ENCODE measurements at places on chromosomes 12 and 14.
A peak's percentile ranks its signal among the peaks of the same experiment; 100 is the strongest.

DNA sequence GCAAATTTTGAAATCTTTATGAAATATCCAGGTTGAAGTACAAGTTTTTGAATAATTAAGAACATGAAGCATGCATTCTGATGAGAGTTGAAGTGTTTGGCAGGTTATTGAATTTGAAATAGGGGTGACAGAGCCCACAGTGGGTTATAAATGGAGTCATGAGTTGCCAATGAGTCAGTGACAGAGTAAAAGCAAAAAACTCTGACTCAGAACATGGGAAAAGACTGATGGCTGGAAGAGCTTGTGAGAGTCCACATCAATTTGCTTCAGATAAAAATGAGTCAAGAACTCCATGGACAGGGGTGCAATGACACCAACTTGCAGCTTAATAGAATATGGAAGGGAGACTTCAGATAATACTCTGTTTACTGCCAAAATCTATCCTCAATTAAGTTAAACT is 105.3 kb downstream of the SLC6A15 start:
- DNase-seq = no peak

DNA sequence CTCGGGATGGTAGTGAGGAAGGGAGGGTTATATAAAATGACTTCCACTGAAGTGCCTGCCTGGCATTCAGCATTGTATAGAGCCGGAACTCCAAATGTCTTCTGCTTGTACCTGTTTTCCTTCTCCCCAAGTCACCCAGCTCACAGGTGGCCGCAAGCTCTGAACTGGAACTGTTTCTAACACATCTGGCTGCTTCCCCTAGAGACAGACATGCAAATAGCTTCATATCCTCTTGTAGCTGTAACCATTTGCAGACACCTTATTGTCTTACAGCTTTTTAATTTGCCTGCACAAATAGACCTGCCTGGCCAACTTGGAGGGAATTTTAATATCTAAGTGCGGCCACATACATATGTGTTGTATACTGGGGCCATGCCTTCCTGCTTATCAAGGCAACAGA is 126.0 kb downstream of the CHST11 start:
- DNase-seq = no peak

- DNase-seq = no peak
Measured at GRCh38 chr12:2101771-2102170, 49.0 kb downstream of the CACNA1C start.

- DNase-seq = no peak
Measured at GRCh38 chr12:68998041-68998440, 65.1 kb upstream of the CPM start.

GRCh38 chr14:69324341-69324931 is 64.5 kb downstream of the GALNT16 start:
- no peak for DNase-seq

DNA sequence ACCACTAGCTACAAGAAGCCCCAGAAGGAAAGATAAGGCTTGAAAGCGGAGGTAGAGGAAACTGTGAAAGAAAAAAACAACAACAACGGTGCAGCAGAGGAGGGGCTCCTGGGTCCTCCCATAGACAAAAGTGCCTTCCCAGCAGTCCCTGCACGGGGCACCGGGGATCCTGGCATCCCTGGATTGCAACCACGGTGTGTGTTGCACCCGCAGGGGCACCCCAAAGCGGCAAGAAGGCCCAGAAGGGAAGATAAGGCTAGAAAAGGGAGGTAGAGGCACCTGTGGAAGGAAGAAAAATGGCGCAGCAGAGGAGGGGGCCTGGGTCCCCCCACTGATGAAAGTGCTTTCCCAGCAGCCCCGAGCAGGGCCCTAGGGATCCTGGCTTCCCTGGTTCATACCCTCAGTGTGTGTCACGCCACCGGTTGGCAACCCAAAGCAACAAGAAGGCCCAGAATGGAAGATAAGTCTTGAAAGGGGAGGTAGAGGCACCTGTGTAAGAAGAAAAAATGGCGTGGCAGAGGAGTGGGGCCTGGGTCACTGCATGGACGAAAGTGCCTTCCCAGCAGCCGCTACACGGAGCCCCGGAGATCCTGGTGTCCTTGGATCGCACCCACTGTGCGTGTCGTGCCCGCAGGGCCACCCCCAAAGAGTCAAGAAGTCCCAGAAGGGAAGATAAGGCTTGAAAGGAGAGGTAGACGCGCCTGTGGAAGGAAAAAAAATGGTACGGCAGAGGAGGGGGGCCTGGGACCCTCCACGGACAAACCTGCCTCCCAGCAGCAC is 281.0 kb downstream of the ALG10 start:
- no peak for DNase-seq

- DNase-seq = no peak
Measured at GRCh38 chr12:116236976-116237375, 40.5 kb downstream of the MED13L start.

GRCh38 chr12:4991373-4991772 is 52.3 kb upstream of the KCNA5 start:
- DNase-seq = no peak

DNA sequence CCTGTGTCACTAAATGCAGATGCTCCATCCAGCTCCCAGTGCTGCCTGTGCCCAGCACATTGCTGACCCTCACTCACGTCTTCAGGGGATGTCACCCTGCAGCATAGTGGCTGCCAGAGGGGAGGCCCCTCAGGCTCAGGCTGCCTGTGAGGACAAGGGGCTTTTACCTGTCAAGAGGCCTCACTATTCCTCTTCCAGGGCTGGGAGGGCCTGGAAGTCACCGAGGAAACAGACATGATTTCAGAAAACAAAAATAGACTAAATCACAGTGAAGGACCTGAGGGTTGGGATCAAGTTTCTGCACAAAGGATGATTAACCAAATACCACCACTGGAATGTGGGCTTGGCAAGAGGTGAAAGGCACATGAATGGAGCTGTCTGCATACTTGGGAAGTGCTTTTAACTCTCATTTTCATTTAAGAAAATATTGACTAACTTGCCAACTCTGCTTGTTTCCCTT is 1202.3 kb downstream of the BCL11B start:
- DNase-seq = no peak

DNA sequence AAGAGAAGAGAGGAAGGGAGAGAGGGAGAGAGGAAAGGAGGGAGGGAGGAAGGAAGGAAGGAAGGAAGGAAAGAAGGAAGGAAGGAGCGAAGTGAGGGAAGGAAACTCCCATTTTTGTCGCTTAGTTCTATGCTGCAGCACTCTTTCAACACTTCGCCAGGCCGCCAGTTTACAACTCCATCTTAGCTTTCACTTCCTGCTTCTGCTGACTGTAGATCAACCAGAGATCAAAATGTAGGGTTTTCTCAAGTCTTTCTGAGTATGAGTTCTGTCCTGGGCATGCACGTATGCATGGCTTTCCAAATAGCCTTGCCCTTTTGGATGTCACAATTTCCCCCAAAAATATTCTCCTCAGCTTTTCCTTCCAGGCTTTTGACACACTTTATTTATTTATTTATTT is 723.4 kb downstream of the TRHDE start:
- no peak for DNase-seq

DNA sequence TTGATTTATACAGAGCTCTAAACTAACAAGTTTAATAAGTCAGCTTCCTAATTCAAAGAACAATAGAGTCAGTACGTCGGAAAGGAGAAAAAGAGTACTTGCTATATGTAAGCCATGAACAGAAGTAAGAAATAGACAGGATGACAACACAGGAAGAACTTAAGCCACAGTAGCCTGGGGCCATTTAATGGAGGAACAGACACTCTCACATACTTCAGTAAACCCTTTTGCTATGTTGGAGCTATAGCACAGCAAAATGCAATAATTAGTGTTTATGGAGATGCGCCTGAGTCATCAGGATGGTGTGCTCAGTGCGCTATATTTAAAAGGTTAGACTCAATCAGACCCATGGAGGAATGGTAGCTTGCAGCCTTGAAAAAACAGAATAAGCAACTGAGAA is 61.0 kb downstream of the SRGAP1 start:
- no peak for DNase-seq

- no peak for DNase-seq
Measured at GRCh38 chr14:73283608-73284379, 46.5 kb downstream of the PAPLN start.

- DNase-seq = no peak
Measured at GRCh38 chr14:95132760-95133159, 24.6 kb downstream of the DICER1 start.

GRCh38 chr12:68638721-68639395 is 28.2 kb downstream of the RAP1B start:
- DNase-seq = no peak

GRCh38 chr12:2053691-2054090 is 904 bp downstream of the CACNA1C start:
- no peak for DNase-seq

- peak; percentile 25 for DNase-seq
Measured at GRCh38 chr14:32078023-32078857, 1.1 kb downstream of the ARHGAP5 start.

DNA sequence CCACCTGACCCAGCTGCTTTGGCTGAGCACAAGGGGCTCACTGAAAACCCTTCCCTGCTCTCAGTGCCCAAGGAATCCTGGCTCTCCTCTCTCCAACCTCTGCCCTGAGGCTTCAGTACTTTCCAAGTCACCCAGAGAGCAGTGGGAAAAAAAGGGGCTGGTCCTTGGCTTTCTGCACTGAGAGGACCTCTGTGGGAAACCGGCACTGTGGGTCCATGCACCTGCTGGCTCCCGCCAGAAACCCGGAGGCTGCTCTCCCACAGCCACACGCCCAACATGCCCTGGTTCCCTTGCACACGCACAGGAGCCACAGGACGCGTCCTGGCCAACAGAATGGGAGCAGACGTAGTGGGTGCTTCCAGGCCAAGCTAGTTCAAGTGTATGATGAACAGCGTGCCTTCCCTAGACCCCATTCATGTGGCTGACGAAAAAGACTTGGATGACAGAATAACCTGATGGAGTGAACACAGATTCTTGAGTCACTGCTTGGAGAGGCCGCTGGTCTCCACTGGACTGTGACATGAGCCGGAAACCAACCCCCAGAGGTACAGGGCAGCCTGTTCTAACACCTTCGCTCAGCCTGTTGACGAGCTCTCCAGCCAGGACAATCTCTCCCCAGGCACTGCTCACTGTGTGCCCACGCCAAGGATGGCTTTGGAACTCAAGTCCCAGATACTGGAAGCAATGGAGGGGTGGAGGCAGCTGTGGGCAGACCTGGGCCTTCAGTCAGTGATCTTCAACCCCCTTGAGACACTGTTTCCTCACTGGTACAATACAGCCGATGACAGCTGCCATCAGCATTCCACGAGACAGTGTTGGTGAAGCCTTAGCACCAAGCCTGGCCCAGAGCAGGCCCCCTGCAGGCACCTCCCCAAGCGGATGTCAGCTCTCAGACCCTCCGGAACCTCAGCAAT is 87.7 kb downstream of the ITPK1 start:
- DNase-seq = no peak

GRCh38 chr12:130111965-130112496 is 50.2 kb upstream of the FZD10 start:
- no peak for DNase-seq

- DNase-seq = no peak
Measured at GRCh38 chr14:35285168-35286002, 6.8 kb upstream of the PSMA6 start.

DNA sequence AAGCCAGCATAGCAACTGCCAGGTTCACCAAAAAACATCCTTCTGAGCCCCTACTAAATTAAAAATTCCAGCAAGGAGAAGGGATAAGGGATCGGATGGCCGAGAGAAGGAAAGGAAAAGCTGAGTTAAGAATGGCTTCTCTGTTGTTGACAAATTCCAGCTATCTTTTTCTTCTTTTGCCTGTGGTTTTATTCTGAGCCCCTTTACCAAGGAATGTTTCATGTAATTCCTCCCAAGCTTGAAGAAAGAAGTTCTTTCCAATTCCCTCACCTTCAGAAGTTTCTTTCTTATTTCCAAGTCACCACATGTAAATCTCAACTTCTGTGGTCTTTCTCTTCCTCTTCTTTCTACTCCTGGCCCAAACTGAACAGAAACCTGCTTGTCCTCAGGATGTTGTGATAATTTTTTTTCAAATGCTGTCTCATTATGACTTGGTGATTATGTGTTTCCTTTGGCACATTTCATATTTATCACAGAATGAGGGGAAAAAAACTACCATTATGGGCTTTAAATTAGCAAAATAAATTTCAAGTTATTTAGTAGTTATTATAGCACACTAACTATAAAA is 40.0 kb downstream of the FGD6 start:
- no peak for DNase-seq

- DNase-seq = no peak
Measured at GRCh38 chr14:105167303-105168092, 1.1 kb downstream of the JAG2 start.

DNA sequence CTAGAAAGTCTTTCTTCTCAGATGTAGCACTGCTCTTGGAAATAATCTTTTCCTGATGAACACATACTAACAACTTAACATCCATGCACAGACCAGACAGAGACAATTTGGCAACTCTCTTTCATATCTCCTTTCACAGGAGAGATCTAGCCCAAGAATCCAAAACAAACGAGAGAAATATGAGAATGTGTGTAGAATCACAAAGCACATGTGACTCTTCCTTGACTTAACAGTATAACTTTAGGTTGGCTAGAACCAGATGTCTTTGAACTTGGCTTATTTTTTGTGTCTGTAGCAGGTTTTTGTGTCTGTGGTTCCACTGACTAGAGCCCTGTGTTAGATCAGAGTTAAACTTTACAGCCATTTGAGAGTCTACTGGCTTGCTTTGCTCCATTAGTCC is 114.2 kb downstream of the STXBP6 start:
- DNase-seq = no peak

DNA sequence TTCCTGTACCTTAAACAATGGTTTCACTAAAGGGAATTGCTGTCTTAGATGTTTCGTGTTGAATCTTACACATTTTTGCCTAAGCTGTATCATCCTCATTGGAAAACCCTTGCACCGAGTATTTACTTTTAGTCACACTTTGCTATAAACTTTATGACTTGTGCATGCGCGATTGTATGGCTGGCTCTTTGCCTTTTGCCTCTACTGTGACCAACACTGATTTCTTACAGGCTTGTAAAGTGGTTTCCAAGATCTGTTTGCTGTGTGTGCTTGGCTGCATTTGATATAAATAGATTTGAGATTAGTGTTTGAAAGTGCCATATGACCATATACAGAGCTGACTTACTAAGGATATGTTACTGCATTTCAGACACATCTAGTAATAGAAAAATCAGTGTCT is 40.5 kb downstream of the RASSF3 start:
- no peak for DNase-seq

DNA sequence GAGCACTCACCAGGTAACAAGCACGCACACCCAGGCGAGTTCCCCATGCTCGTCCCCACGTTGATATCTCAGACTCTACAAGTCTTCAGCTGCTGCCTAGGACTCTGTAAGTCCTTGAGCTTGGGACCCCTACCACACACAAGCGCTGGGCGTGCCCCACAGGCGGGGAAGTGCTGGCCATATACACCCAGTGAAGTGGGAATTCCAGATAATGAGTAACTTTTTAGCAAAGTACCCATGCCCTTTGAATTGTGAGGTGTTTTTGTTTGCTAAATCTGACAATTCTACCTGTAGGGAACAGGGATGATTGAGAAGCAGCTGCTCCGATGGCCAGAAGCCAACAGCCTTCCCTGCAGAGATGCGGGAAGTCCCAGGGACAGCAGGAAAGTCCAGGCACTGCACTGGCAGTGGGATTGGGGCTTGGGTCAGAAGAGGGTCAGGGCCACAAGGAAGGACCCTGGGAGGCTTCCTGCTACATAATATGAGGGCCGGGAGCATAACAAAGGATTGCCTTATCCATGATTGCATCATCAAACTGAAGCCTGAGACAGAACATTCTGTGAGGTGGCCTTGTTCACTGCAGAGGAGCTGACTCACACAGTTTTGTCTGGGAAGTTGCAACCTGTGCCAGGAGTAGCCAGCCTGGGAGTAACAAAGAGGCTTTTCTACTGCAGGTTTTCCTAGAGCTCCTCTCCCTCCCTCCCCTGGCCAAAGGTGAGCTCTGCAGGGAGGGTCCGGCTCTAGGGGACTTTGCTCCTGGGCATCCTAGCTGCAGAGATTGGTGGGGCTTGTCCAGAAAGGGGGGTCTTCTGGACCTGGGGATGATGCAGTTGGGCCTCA is 13.2 kb upstream of the SERPINA3 start:
- no peak for DNase-seq
